Hindlimb muscle (tissue), 1 donor: ENCODE measurements at places on chromosomes 6 and 20.

- no peak for DNase-seq
Measured at GRCh38 chr6:154476494-154476893, 34.0 kb downstream of the CNKSR3 start.

DNA sequence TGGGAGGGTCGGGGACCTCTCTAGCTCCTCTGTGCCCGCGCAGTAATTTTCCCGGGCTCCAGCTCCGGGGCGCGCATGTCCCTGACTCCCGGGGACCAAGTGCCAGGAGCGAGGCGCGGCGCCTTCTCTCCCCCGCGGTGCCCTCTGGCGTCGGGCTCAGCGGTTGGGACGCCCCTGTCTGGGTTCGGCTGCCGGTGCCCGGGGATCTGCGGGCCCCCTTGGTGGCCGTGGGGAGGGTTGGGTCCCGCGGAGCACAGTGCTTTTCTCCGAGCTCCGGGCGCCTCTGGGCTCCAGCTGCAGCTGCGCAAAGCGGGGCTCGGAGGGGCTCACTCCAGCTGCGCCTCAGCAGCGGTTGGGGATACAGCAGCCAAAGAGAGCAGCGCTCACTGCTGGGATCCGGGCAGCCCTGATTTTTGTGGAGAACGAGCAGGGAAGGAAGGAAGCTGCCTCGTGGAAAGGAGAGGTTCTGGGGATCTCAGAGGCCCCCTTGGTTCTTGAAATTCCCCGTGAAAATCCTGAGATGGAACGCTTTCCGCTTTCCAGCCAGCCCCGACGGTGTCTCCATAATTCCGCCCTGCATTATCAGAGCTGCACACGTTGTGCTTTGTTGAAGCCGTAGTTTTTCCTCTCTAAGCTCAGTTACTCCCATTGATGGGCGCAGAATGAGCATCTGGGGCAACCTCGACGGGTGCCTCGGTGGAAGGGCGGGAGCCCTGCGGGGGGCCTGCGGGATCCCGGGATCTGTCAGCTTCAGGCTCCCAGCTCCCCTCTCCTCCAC, 861 bp downstream of the PPP1R14C start:
- no peak for DNase-seq

DNA sequence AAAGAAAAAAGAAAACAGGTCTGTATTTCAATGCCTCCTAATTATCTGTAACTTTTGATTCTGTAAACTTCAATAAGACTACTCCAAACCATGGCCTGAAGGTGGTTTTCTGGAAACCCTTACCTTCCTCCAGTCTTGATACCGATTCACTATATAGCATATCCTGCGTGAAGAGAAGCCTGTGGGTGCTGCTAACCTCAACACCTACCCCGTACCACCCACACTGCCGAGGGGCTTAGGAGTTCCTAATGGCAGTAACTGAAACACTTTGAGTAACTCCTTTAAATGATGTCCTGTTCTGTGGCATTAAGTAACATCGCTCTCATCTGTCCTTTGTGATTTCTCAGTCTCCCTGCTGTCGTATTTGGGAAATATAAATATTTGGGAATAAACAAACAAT, 104.5 kb upstream of the CARMIL1 start:
- no peak for DNase-seq

GRCh38 chr6:31037682-31038081, 27.4 kb downstream of the MUC22 start:
- DNase-seq, result no peak

DNA sequence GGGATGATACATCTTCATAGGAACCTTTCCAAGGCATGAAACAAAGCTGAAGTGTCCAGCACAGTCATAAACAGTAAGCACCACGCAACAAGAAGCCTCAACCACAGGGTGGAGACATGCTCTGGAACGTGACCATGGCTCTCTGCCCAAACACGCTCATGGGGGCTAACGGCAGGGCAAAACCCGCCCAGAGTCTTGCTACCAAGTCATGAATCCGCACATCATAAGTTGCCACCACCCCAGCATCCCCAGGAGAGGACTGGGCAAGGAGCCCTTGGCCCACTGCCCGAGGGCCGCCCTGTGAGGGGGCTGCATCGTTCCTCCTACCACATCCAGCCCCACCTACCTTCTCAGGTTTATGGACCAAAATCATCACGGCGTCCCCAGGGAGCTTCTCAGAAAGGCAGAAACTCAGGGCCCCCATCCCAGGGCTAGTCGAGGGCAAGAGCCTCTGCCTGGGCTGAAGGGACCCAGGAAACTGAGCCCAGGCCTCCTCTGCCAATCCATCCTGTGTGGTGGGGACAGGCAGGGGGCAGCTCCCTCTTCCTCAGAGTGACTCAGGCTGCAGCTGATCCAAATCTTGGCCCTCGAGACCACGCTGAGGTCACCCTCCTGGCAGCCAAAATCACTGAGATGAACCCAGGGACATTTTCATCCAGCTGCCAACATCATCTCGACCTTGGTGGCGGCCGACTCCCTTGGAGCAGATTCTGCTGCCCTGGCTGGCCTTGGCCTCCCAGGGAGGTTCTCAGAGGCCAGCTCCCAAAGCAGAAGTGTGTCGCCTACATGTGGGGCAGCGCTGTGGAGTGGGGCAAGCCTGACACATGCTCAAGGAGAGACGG, 42.6 kb downstream of the BMP7 start:
- DNase-seq, result peak; percentile 62

DNA sequence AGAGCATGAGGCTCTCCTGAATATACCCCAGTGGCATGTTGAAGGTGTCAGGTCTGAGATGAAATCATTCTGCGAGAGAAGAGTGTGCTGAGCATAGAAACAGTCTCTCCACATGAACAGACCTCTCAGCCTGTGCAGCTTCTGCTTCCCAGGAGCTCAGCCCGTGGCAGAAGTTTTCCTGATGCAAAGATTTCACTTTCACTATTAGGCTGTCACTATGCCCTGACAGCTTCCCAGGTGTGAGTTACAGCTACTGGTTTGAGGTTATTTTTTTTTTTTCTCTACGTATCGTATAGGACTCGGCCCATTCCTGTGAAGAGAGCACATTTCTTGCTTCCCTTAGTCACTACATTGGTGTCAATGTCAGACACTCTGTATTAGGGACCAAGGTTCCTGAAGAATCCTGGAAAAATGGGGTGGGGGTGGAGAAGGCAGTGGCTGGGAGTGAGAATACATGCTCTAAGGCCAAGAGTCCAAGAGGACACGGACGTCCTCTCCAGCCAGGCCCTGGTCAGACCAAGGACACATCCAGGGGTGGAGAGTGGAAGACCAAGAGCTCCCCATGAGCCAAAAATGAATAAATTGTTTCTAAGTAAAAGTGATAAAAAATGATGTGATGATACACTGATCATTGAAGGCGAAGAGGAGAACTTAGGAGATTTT, 121.2 kb upstream of the AKAP12 start:
- no peak for DNase-seq

DNA sequence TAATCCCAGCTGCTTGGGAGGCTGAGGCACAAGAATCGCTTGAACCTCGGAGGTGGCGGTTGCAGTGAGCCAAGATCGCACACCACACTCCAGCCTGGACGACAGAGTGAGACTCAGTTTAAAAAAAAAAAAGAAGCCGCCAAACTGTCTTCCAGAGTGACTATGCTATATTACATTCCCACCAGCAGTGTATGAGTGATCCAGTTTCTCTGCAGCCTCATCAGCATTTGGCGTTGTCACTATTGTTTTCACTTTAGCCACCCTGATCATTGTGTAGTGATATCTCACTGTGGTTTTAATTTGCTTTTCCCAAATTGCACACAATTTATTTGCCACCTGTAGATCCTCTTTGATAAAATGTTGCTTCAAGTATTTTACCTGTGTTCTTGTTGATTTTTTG, 6.0 kb upstream of the AKAP12 start:
- DNase-seq, result no peak

DNA sequence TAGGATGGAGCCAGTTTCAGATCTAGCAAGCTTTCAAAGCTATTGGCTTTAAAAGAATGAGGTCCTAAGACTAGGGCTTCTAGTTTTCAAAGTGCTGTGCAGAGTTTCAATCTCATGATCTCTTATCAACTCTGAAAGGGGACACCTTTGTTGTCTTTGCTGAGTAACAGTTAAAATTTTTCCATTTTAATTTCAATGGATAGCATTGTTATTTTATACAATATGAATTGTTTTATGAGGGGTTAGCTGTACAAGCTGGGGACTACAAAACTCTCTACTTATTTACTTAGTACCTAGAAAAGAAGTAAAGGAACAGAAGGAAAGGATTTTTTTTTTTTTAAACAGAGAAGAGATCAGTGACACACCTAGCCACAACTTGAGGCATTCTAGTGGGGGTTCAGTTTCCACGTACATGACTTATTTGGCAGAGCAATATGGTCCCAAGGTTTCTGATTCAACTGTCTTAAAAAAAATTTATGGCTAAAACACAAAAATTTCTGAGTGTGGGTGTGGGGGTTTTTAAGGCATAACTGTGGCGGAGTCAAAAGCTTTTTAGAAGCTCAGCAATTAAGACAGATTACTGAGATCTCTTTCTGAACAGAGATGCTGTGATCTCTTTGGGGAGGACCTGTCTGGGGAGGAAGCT, 46.1 kb upstream of the JAG1 start:
- DNase-seq, result no peak

DNA sequence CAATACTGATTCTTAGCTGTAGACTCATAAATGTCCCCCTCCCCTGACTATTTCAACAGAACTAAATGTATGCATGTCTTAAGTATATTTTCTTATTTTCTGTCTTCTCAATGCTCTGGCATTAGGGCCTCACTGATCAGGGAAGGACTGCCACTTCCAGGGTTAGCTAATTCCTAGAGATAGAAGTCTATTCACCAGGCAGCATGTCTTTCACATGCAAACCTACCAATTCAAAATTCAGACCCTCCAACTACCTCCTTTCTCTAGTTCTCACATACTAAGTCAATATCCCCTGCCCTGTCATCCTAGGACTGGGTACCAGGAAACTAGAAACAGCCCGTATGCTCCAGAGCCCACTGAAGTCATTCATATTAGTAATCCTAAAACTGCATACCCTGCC, 132.3 kb downstream of the RALGAPA2 start:
- DNase-seq, result no peak

DNA sequence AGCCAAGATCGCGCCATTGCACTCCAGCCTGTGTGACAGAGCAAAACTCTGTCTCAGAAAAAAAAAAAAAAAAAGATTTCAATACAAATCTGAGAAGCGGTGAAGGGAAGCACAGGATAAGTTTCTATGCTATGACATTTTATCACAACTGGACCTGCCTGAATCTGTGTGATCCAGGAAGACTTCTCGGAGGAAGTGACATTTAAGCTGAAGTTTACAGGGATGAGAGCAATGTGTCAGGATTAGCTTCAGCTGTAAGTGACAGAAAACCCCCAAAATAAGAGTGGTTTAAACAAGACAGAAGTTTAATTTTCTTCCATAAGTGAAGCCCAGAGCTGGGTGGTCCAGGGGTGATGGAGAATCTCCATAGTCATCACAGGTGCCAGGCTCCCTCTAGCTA, 33.4 kb upstream of the MRPS18A start:
- DNase-seq, result no peak

GRCh38 chr6:140276133-140276532, 901.7 kb upstream of the CITED2 start:
- no peak for DNase-seq

GRCh38 chr6:46452312-46452917, 38.8 kb downstream of the RCAN2 start:
- no peak for DNase-seq

- no peak for DNase-seq
Measured at GRCh38 chr6:153207006-153207405, 75.9 kb upstream of the RGS17 start.

GRCh38 chr6:31621991-31622390, 1.5 kb downstream of the PRRC2A start:
- DNase-seq, result no peak

GRCh38 chr6:137883400-137884148, 16.5 kb downstream of the TNFAIP3 start:
- no peak for DNase-seq

GRCh38 chr6:18148304-18149025, 6.4 kb downstream of the TPMT start:
- no peak for DNase-seq

- DNase-seq, result no peak
Measured at GRCh38 chr6:125983246-125983945, 2.9 kb upstream of the TRMT11 start.

GRCh38 chr6:85157311-85157710, 292.6 kb upstream of the NT5E start:
- DNase-seq, result no peak

DNA sequence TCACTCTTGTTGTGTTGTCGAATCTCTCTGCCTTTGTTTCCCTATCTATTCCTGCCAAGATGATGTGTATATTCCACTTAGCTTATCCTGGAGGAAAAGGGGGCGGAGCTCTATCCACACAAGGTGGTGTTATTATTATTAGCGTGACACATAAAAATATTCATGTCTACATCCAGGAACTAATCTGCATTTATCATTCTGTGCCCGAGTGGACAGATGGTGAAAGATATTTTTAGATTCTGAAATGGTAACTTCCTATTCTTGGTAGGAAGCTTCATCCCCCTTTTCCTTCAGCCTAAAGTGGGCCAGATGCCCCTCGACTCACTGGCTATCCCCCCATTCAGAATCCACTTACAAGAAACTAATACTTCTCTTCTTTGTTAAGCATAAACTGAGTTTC, 2.0 kb downstream of the XKR7 start:
- no peak for DNase-seq

DNA sequence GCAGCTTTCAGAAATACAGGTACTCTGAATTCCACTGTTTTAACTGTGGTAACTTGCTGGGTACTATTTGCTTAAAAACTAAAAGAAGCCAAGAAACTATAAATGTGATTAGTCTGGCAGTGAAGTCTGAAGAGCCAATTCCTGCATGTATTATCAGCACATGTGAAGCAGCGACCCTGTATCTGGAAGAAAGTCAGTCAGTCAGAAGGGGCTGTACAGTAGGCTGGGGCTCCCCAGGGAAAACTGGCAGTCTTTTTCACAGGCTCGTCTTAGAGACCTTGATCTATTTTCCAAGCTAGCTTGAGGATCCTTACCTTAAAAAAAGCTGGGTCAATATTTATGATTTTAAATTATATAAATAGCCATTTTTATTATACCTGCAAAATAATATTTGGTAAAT, 104.9 kb downstream of the PDSS2 start:
- DNase-seq, result no peak

- DNase-seq, result no peak
Measured at GRCh38 chr20:15475483-15475882, 1097.8 kb downstream of the KIF16B start.

- DNase-seq, result no peak
Measured at GRCh38 chr6:34144581-34145160, 1.2 kb downstream of the GRM4 start.

DNA sequence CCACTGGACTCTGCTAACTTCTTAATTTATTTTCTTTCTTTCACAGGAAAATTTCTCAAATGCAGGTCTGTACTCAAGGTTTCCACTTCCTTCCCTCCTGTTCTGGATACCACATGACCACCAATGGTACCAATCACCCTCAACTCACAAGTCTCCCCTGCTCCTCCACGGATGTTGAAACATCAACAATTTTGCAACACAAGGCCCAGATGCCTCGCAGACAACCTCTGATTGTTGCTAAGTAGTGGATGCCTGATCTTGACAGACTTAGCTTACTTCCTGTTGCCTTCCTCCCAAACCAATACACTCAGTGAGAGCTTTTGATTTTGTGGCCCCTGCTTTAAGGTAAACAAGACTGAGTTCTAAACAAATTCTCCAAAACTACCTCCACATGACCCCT, 146.6 kb downstream of the FRK start:
- no peak for DNase-seq

- no peak for DNase-seq
Measured at GRCh38 chr20:437787-438486, 24.4 kb downstream of the TBC1D20 start.
